ENCODE measurements at places on chromosomes 11 and 22. TPM values are rescaled to one million over a fixed set of nuclear protein-coding genes. Genes with fewer than 3 reads are reported as not detected.
A peak's percentile ranks its signal among the peaks of the same experiment; 100 is the strongest.

- DNase-seq = no peak
Observed at GRCh38 chr22:44143105-44143474, 37.6 kb upstream of the PARVG start.

- no peak for DNase-seq
Observed at GRCh38 chr11:28964811-28965210, 856.6 kb downstream of the METTL15 start.

SCGB1C1 gene
- not detected for total RNA-seq

DNA sequence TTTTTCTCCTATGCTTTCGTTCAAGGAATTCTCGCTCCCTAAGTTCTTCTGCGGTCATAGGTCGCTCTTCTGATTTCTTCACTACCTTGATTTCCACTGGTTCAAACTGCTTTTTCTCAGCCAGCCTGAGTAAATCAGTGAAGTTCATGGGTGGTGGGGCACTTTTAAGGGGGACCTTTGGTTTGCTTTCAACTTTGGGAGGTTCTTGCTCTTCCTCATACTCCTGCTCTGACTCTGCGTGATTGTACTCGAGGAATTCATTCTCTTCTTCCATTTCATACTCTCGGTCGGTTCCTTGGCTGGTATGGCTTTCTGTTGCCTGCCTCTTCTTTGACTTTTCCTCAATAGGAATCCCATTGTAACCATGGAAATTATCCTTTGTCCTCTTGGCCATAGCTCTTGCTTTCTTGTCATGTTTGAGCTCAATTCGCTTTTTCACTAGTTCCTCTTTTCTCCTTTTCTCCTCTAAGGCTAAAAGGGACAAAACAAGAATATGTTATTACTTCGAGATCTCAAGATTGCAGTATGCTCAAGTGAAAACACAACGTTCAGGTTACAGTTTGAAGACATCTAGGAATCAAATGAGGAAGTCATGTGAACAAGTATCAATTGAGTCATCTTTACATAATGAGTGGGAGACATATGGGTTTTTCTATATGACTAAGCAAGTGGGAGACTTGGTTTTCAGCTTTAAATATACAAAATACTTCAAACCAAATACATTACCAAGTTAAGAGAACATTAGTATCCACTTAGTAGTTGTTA is 16.2 kb downstream of the MISFA start:
- no peak for DNase-seq

DNA sequence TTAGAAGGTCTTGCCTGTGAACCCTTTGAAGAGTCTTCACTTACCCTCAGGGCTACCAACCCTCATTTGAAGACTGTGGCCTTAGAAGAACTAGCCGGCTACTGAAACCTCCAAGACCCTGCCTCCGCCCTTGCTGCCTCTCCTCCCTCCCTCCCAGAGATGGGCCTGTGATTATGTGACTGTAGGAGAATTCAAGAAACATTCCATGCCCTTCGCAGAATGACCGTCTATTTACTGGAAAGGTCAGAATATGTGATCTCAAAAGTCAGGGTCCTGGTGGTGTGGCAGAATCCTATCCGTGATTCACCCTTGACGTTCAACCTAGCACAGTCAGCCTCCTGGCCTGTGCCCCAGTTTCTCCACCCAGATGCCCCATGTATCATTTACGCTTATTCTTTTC is 109.6 kb downstream of the CTNND1 start:
- no peak for DNase-seq

GRCh38 chr11:84691830-84692229 is 935.3 kb downstream of the DLG2 start:
- DNase-seq = no peak

DNA sequence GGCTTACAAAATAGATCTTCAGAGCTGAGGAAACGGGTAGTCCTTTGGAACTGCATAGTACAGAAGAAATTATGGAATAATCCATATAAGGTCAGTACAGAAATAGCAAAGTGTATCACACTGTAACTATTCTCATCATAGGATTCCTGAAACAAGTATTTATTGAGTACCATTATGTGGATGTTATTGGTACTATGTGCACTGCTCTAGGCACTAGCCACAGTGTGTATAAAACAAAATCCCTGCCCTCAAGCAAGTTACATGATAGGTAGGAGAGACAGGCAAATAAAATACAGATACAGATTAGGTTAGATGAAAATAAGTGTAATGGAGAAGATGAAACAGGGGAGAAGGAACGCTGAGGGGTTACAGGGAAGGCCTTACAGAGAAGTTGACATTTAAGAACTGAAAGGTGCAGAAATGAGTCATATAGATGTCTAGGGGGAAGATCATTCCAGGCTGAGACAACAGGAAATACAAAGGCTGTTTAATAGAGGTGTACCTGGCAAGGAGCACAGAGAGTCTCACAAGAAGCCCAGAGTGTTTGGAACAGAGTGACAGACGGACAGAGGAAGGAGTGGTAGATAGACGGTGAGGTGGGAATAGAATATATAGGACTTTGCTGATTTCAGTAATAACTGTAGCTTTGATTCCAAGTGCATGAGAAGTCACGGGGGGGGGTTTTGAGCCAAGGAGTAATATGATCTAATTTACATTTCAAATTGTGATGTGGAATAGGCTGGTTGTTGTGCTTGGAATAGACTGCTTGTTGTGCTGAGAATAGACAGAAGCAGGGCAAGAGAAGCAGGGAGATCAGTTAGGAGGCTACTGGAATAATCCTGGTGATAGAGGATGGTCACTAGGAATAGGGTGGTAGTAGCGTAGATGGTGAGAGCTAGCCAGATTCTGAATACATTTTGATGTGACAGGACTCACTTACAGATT is 13.7 kb downstream of the RNF141 start:
- DNase-seq = peak; percentile 31

GRCh38 chr11:24697522-24698111 is 200.8 kb downstream of the LUZP2 start:
- DNase-seq = peak; percentile 2

CCDC117 gene
- total RNA-seq = 21.6 TPM

GRCh38 chr22:25216230-25216629 is 3.2 kb upstream of the CRYBB2 start:
- no peak for DNase-seq

DNA sequence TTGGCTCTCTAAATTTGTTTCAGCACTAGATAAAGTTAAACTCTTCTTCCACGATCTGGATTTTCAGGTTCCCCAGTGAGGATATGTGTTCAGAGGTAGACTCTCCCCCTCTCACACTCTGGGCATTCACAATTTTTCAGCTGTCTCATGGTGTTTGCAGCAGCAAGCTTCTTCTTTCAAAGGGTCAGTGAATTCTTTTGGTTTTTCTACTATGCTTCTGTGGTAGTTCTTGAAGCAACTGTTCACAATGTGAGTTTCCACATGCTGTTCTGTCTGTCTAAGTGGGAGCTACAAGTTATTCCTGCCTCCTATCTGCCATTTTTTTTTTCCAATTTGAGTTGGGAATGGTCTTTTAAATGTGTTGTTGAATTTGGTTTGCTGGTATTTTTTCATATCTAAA is 25.4 kb downstream of the CNTF start:
- no peak for DNase-seq

GRCh38 chr11:127126986-127127385 is 126.4 kb upstream of the KIRREL3 start:
- no peak for DNase-seq

OR51E1 gene
- not detected for total RNA-seq

DNA sequence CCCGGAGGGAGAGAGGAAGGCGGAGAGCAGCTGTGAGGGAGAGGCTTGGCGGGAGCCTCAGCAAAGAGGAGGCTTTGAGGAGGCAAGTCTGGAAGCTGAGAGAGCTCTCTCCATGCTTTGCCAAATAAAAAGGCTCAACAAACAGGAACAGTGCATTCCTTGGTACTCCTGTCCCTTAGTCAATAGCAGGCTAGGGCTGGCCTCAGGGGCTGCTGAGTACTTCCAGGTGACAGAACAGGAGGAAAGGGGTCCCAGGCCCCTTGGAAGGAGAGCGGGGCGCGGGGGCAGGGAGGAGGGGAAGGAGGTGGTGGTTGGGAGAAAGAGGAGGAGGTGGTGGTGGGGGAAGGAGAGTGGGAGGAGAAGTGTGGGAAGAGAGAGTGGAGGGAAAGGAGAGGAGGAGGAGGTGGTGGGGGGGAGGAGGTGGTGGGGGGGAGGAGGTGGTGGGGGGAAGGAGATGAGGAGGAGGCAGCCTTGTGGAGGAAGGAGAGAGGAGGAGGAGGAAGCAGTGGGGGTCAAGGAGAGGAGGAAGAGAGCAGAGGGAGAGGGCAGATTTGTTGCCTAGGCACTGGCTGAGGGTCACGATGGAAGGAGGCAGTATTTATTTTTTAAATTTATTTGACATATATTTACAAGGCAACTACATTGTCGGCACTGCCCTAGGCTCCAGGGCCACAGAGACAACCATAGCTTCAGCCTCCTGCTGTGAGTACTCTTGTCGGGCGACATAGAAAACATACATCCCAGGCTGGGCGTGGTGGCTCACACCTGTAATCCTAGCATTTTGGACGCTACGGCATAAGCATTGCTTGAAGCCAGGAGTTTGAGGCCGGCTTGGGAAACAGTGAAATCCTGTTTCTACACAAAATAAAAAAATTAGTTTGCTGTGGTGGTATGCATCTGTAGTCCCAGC is 74.2 kb upstream of the ZBED5 start:
- no peak for DNase-seq

NAV2 gene
- 11.2 TPM for total RNA-seq

DNA sequence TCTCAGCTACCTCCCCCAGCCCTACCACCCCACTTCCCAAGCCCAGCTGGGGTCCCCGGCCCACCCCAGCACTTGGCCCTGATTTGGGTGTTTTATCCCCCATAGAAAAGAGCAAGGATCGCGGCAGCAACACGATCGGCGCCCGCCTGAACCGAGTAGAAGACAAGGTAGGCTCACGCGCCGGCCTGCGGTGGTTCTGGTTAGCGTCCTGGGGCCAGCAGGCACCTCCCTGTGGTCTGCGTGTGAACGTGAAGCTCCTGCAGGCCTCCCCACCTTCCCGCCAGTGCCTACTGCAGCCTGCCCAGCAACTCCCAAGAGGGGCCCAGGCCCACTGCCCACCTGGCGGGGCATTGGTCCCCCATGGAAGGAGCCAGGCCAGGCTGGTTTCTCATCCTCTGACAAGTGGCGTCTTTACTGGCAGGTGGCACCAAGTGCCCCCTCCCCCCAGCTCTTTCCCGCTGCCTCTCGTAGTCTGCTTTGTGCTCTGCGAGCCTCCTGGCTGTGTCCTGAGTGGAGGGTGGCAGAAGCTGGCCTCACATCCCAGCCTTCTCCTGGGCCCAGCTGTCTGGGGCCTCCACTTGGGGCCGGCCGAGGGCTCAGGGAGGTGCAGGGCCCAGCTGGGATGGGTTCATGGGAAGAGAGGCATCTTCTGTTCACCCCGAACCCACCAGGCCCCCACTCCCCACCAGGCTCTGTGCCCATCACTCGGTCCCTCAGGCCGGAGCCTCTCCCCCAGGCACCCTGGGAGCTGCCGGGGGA is 78.3 kb upstream of the KCNQ1OT1 start:
- DNase-seq = no peak

- DNase-seq = no peak
Observed at GRCh38 chr11:128416976-128417375, 170.4 kb downstream of the ETS1 start.

GRCh38 chr11:11263238-11264005 is 89.6 kb downstream of the CSNK2A3 start:
- no peak for DNase-seq

OR52E6 gene
- total RNA-seq = 0.43 TPM

GRCh38 chr11:130449996-130450769 is 1.7 kb downstream of the ADAMTS15 start:
- DNase-seq = peak; percentile 90

BRMS1 gene
- total RNA-seq = 42.3 TPM

- no peak for DNase-seq
Observed at GRCh38 chr22:39664485-39665200, 94.1 kb downstream of the CACNA1I start.

OR5D14 gene
- not detected for total RNA-seq

DNA sequence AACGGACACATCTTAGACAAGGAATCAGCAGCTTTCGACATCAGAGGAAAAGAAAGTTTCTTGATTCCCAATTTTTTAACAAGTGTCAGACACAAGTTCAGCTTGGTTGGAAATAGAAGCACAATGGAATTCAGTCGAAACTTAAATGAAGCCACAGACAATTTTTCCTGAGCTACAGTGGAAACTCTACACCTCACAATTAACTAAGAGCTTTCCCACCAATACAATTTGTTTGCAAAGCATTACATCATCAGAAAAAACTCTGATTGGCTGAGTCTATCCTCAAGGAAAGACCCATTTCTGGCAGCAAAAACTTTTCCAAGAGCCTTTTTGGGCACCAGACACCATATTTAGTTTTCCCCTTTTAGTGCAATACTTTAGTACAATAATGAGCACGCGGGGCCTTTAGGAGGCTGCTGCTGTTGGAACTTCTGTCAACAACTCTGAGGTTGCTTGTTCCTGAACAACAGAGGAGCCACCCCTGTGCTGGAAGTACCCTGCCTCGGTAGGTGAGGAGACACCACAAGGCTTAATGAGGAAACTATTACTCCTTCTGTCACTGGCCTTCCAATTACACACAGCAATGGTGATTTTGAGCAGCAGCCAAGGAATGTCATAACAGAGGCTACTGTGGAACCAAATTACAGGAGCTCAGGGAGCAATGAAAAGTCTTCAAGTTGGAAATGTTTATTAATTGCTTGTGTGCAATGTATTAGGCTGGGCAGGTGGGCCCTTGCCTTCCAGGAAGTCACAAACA is 61.9 kb upstream of the BARX2 start:
- peak; percentile 27 for DNase-seq

TSGA10IP gene
- total RNA-seq = not detected

DNA sequence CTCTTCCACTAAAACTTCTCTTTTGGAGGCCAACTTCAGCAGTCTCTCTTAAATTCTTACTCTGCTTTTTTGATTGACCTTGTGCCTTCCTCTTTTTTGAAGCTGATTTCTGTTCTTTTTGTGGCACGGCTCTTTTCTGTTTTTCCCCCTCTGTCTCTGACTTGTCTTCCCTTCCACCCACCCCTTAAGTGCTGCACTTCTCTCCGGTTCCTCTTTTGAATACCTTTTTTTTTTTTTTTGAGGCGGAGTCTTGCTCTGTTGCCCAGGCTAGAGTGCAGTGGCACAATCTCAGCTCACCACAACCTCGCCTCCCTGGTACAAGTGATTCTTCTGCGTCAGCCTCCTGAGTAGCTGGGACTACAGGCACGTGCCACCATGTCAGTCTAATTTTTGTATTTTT is 211.9 kb downstream of the BLID start:
- no peak for DNase-seq

GRCh38 chr11:41446566-41446965 is 12.9 kb downstream of the LRRC4C start:
- no peak for DNase-seq

- no peak for DNase-seq
Observed at GRCh38 chr22:25067851-25068421, 115.4 kb downstream of the KIAA1671 start.

All from fibroblast of villous mesenchyme (primary cell).